ENCODE measurements at places on chromosomes 2 and 18.

DNA sequence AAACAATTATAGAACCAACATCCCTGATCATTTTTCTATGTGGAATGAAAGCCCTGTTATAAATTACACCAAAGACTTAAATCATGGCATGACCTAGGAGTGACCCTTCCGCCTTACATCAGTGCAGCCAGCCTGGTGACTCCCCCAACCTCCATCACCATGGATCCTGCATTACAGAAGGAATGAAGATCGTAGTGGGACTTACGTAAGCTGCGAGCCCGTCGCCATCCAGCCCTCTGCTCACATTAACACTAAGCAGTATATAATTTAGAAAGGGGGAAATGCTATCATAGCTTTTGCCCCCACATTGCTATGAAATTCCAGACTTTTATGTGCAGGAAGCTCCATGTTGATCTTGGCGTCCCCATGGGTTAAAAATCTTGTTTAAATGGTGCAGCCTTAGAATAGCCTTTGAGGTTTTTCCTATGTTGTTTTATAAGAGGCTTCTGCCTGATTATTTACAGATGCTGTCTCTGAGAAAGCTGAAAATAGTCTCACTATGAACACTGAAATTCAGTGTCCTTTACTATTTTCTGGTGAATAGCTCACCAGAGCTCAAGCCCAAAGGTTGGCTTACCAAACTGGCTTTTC, 76.3 kb downstream of the COLEC12 start:
- no peak for DNase-seq

- DNase-seq = no peak
Observed at GRCh38 chr2:233532971-233533370, 33.6 kb downstream of the USP40 start.

DNA sequence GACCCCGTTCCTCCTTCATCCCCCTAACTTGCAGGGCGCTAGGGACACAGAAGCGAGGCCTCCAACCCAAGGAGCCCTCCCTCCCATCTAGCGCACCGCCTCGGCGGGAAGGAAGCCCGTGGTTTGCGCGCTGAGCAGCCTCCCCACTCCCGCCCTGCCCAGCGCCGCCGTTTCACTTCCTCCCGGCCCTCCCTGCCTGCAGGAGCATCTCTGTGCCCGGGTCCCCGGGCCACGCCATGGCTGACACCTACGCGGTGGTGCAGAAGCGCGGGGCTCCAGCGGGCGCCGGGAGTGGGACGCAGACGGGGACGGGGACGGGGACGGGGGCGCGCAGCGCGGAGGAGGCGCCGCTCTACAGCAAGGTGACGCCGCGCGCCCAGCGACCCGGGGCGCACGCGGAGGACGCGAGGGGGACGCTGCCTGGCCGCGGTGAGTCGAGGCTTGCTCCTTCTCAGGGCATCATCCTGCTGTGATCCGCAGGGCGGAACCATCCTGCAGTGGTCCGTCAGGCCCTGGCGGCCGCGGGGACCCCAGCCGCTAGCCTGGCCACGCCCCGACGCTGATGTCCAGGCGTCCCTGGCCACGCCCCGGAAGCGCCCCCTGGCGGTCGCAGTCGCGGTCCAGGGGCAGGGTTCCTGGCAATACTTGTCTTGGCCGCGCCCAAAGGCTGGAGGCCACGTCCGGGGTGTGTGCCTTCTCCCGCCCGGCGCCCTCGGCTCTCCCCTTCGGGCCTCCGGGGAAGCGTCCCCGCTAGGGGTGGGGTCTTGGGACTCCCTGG, 16.4 kb downstream of the PTPN18 start:
- DNase-seq = peak; percentile 44

DNA sequence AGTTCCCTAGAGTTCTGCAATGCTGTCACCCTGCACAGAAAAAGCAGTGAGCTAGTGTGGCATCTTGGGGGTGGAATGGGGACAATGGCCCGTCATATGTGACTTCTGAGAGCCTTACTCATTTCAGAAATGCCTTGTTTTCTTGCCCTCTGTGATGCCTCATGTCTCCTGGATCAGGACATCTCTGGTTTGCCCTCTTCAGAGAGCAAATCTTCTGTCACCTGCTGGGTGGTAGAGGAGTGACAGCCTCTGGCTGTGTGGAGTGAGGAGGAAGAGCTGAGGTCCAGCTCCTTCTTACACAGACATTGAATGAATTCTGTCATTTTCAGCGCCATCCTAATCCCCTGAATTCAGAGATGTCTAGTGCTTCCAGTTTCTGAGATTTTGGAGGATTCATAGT, 55.6 kb upstream of the PHLPP1 start:
- DNase-seq = no peak

- no peak for DNase-seq
Observed at GRCh38 chr2:8247905-8248622, 433.8 kb upstream of the ID2 start.

GRCh38 chr2:241865957-241866789, 3.4 kb upstream of the RTP5 start:
- DNase-seq = no peak

DNA sequence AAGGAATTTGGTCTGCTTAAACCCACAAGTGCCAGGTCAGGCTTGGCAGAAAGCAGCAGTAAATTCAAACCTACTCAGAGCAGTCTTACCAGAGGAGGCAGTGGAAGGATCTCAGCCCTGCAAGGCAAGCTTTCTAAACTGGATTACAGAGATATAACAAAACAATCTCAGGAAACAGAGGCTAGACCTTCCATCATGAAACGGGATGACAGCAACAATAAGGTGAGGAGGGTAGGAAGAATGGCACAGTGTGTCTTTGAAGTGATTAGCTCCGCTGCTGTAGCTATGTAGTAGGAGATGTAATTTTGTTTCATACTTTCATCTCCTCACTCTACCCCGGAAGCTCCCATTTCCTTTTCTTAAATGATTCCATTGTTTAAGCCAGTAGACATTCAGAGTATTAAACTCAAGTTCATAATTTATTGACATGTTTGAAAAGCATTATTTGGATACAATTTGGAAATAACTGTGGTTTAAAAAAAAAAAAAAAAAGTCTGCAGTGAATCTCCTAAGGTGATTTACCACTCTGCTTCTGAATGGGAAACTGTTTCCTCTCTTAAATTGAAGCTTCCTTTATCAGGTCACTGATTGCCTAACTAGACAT, 29.4 kb upstream of the DYSF start:
- DNase-seq = no peak

DNA sequence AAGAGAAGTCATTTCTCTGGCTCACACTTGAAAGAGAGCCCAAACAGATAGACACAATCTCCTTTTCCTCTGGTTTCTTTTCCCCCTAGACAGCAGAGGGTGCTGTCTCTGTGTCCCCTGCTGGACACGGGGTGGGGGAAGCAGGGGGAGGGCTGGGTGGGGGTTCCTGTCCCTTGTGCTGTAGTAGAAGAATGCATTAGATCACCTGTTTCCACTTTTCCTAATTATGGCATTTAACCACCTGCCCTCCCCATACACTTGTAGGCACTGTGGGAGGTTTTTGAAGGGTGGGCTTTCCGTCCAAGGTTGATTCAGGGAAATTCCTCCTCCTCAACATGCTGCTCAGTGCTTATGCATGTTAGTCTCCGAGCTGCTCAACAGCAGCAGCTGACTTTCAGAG, 206.2 kb upstream of the EPAS1 start:
- no peak for DNase-seq
